ENCODE measurements at places on chromosomes 1 and 21.

- DNase-seq: no peak
Measured at GRCh38 chr1:64474665-64475439, 4.9 kb downstream of the CACHD1 start.

GRCh38 chr1:109847251-109847650, 63.4 kb upstream of the CSF1 start:
- no peak for DNase-seq

DNA sequence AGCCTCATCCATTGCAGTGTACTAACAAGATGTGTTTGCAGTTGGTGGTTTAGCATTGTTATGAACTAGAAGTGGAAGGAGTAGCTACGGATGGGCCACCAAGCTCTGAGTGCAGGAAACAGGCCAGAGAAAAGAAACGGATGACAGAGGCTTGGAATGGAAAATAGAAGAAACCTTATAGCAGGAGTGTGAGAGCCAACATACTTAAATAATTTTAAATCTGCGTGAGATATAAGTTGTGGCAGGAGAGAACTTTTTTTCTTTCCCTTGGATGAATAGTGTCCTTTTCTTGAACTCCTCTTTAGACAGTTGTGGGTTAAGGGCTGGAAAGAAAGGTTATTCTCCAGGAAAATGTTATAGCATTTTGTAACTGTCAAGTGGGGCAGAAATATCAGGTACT, 54.2 kb downstream of the RGL1 start:
- DNase-seq: no peak

DNA sequence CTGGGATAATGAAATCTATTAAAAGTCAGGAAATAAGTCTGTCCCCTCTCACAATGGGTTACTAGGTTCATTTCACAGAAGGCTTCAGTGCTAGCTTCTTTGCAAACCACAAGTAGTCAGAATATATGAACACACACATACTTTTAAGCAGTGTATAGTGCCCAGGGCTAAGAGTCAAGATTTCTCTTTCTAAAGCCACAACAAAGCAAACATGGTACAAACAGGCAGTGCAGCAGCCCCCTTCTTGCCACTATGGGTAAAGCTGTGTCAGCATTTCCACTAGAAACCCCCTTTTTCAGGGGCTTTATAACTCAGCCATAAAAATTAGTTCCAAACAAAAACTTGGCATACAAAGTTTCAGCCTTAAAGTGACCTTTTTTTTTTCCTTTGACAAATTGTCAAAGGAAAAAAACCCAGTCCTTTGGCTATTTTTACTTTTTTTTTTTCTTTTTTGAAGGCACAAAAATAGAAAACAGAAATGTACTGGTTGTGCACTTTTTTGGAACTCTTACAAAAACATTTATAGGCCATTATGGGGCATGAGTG, 315.4 kb downstream of the LMO4 start:
- DNase-seq: no peak

DNA sequence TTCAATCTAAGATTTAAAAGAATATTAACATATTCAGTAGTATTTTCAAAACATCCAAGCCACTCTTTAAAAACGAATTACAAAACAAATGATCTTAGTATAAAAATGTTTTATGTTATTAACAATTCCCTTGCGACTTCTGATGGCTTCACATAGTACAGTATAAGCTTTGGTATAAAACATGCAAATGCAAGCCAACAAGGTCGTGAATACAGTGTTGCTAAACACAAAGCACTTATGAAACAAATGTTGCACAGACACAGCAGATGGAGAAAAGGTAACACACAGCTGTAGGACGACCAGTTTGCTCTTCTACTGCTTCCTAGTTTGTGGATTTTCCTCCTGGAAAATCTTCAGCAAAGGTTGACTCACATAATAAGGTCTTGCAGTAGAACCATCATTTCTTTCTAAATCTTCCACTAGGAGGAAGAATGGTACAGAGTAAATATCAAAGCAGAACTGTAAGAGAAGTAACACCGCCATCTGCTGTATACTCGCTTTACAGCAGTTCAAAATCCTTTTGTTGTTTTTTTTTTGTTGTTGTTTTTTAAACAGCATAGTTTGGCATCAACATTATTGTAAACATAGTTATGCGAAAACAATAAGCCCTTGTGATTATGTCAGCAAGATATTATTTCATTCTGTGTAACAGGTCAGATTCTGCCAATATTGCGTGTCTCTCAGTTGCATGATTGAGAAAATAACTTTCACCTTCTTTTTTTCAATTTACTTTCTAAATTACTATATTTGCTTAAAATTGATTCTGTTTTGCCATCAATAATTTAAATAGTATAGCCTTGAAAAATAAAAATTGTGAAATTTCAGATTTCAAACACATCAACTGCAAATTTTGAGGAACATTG, 69.5 kb downstream of the LHX8 start:
- no peak for DNase-seq

DNA sequence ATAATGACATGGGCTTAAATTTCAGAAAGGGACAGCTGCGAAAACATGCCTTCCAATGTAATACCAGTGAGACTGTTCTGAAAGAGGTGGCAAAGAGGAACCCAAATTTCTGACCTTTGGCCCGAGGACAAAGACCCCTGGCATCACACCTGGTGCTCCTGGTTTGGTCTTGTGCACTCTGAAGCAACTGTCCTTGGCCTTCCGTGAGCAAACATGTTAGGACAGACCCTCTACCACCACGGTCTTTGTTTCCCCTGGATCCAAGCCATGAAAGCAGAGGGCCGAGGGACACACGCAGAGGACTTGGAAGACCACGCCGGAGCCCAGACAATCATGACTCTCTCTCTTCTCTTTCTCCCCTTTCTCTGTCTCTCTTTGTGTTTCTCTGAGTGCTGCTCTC, 6.0 kb downstream of the REG4 start:
- no peak for DNase-seq

DNA sequence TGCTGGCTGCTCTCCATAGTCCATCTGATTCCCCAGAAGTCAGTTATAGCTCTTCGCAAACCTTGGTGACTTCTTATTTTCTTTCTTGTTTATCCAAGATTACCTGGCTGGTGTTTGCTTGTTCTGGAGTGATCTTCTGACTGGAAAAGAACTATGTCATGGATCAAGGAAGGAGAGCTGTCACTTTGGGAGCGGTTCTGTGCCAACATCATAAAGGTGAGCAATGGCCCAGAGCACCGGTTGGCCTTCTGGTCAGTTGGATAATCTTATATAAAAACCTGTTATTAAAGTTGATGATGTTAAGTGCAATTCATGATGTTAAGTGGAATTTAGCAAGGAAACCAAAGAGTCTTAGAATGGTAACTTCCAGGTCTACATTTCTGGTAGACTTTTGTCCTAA, 672 bp downstream of the DHDDS start:
- no peak for DNase-seq

DNA sequence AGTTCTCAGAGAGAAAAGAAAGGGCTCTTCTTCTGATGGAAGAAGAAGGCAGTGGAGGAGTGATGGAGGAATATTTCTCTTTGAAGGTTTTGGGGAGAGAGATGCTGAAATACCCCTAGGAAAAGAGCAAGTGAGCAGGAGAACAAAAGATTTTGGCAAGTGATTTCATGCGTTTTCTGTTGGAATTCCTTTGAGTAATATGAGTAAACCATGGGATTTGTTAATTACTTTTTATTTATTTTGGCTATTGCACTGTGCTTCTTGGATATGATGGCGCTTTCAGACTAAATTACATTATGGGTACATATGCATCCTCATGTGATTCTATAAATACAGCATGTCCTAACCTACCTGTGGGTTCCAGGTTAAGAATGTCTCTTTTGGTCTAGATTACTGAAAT, 210.1 kb upstream of the PTGFR start:
- no peak for DNase-seq

- DNase-seq: peak; percentile 70
Measured at GRCh38 chr1:245685111-245685810, 530.5 kb downstream of the KIF26B start.

DNA sequence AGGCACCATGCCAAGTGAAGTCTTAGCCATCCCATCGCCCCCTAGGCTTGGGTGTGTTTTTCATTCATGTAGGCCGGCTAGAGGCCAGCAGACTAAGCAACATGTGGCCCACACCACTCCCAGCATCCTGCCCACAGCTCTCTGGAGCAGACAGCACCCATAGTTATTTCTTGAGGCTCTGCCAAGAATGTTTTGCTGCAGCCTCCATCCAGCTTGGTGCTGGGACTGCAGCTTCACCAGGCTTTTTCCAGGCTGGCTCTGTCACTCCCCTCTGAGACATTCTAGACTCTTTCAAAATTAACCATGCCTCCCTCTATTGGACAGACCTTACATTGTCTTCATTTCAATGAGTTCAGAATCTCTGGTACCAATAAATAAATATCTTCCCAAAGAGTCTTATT, 104.2 kb downstream of the DUSP10 start:
- no peak for DNase-seq

- no peak for DNase-seq
Measured at GRCh38 chr1:50214717-50215116, 106.0 kb downstream of the ELAVL4 start.

DNA sequence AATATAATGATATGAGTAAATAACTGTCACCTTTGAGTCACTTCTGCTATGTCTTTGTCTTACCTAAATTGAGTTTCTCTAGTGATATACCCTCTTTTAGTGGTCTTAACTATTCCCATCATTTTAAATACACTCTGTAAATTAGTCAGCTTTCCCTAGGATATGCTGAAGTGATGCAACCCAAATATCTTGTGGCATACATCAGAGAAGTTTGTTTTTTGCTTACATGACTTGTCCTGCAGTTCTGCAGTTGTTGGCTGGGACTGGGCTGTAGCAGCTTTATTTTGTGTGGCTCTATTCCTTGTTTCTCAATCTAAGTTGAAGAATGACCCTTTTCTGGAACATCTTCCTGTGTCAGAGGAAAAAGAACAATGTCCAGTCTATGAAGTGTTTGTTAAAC, 76.4 kb downstream of the TTC3 start:
- no peak for DNase-seq

- DNase-seq: peak; percentile 80
Measured at GRCh38 chr1:59427155-59427554, 130.3 kb downstream of the FGGY start.

DNA sequence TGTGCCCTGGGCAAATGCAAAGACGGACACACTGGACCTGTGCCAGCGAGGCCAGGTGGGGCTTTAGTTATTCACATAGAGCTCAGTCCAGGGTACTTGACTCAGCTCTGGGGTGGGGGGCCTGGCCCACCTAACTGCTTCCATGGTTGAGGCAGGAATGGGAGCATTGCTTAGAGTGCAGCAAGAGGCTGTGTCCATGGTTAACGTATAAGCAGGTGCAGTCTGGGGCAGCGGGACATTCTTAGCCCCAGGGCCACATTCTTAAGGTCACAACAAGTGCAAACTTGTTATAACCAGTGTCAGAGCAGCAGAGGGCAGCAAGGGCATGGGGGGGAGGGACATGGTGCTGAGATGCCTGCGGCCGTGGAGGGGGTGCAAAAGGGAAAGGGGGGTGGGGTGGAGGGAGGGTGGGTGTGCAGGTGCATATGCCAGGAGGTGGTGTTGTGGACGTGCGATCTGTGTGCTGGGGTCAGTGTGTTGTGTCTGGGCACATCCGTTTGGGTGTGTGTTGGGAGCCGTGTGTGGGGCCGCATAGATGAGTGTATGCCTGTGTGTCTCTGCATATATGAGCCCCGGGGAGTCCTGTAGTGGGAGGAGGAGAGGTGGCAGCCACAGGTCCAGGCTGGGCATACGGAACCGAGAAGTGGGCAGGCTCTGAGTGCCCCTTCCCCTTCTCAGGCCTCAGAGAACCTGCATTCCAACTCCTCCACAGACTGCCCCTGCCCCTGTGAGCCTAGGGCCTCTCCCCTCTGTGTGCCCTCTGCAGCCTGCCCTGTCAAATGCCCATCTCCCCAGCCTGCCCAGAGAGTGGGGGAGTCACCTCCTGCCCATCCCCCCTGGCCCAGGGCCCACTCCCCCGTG, 8.4 kb downstream of the KCNJ10 start:
- DNase-seq: no peak

- DNase-seq: no peak
Measured at GRCh38 chr1:40712997-40713396, 21.5 kb downstream of the NFYC start.

DNA sequence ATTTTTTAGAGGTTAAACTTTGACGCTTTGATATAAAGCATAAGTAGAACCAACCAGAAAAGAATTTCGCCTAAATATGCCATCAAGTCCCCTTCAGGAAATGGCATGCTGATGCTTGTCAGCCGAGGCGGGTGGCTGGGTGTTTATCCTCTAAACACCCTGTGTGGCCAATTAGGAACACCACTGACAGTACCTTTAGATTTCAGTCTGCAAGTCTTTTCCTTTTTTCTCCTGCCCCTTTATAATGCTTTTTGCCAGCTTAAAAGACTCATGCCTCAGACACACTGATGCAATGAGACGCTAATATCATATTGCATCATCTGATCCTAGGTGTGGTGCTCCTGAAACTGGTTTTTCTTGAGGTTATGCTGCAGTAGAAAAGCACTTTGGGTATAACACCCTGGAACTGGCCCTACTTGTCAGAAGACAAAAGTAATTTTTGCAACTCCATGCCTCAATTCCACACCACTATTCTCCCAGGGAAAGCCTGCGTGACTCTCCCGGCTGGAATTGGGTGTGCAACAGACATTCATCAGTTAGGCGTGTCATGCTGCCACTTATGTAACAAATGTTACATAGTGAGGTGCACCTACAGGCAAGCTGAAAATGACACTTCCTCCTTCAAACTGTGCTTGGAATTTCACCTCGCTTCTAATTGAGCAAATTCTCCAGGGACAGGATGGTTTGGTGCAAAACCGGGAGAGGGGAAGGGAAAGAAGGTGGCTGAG, 2.0 kb upstream of the RCC2 start:
- DNase-seq: no peak

DNA sequence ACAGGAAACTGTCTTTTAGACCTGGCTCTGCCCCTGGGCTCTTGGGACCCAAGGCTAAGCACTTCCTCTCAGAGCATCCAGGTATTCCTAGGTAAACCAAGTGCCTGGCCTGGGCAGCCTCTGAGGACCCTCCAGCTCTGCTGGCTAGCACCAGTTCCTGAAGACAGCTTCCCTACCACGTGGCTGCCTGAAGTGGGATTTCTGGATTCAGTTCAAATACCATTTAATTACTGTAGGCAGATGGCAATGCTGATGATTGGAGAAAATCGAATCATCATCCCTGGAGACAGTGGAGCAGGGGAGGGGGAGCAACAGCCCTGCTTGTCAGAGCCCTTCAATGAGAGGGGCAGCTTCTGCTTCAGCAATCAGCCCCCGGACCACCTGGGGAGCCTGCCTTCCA, 11.9 kb downstream of the KIF21B start:
- DNase-seq: no peak

- no peak for DNase-seq
Measured at GRCh38 chr1:204212715-204213114, 1.1 kb downstream of the GOLT1A start.

GRCh38 chr1:6614019-6614928, 743 bp downstream of the PHF13 start:
- DNase-seq: peak; percentile 82
